Dorsolateral prefrontal cortex (tissue), 122 donors: ENCODE measurements at places on chromosomes 3 and 15.

- no peak for DNase-seq
Measured at GRCh38 chr3:111568355-111568754, 26.4 kb downstream of the CD96 start.

- no peak for DNase-seq
Measured at GRCh38 chr3:22732641-22733040, 470.5 kb upstream of the UBE2E2 start.

- DNase-seq = no peak
Measured at GRCh38 chr3:127492426-127492825, 98.1 kb downstream of the TPRA1 start.

DNA sequence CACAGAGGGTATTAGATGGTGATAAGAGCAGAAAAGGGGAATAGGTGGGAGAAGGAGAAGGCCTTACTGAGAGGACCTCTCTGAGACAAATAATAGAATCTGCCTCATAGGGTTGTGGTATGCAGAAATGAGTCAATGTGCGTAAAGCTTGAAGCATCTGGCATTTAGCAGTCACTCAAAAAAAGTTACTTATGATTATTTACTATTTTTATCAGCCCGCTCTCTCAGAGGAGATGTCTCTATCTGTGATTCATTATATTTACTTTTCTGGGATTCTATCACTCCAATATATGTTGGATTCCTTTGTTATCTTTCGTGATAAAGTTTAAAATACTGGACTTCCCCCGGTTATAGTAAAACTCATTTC is 4.6 kb upstream of the TM4SF1 start:
- no peak for DNase-seq

DNA sequence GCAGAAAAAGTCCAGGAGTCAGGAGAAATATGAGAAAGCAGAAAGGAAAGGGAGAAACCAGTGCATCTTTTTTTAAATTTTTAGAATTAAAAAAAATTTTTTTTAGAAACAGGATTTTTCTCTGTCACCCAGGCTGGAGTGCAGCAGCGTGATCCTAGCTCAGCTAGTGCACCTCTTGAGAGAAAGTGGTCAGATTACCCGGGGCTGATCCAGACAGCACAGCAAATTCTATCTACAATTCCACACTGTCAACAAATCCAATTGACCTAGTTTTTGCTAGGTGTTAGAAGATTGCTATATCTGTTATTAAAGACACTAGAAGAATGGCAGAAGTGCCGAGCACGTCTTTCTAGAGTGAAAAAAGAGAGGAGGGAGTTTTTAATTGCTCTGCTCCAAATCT is 117.3 kb downstream of the RFTN1 start:
- no peak for DNase-seq

DNA sequence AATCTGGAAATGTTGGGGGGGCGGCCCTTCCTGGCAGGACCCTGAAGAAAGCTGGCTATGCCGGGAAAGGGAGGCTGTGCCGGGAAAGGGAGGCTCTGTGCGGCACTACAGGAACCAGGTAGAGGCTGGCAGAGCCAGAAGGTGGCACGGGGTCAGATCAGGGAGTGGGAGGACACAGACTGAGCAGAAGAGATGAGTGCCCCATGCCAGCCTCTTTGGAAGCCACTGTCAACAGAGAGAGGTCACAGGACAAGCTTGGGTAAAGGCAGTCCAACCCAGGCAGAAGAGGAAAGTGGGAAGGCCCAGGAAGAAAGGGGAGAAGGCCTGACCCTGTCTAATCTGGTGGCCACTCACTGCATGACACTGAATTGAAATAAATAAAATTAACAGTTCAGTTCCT is 1.5 kb downstream of the C15orf62 start:
- DNase-seq = no peak

DNA sequence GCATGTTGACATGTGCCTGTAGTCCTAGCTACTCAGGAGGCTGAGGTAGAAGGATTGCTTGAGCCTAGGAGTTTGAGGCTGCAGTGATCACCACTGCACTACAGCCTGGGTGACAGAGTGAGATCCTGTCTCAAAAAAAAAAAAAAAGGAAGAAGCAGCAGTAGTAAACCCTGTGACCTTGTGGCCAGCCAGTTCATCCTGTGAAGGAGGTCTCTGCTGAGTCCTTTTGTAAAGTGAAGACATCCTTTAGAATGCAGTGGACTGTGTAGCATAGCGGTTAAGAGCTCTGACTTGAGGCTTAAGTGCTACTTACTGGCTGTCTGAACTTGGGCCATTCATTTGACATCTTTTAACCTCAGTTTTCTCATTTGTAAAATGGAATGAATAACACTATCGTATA is 8.3 kb downstream of the EXOSC7 start:
- no peak for DNase-seq
